ENCODE measurements at places on chromosomes 4 and X.

DNA sequence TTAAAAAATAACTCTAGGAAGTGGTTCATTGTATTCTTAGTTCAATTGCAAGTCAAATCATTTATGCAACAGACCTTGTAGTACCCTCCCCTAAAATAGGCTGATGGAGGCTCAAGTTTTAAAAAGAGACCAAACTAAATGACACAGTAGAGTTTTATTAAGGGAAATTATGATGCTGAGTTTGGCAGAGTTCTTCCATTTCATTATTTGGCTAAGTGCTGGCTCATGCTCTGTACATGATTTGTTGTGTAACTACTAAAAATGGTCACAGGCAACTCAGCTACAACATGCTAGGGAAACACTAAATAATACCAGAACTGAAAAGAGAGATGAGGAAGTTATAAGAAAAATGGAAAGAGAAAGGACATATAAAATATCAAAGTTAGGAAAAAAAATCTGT, 96.1 kb upstream of the TFDP3 start:
- no peak for DNase-seq

GRCh38 chrX:39841604-39842003, 256.2 kb downstream of the BCOR start:
- no peak for DNase-seq

DNA sequence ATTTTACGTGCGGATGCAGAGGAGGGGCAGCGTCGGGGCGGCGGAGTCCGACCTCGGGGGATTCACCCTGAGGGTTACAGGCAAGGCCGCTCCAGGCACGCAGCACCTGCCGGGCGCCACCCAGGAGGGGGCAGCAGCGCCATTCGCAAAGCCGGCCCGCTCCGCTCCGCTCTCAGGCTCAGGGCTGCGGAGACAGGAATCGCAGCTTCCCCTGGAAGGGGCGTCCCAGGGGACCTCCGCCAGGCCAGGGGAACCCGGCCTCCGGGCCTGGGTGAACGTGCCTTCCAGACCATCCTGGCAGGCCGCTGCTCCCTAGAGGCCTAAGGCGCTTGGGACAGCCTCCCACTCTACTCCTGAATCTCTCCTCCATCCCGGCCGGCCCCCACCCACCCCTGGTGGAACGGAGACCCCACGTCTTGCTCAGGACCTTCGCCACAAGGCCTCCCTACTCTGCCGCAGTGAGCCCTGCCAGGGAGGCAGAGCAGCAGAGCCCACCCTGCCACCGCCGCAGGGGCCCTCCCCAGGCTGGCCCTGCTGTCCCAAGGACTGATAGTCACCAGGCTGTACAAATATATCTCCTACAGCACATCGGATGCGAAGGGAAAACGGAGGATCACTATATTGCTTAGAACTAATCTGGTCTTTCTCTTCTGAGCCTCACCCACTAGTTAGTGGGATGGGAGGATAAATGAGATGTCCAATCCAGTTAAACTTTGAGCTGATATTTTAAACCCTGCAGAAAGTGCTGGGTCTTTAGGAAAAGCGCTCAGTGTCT, 115.0 kb downstream of the SMIM20 start:
- DNase-seq: peak; percentile 25

GRCh38 chr4:76200771-76201231, 12.8 kb downstream of the SCARB2 start:
- no peak for DNase-seq

DNA sequence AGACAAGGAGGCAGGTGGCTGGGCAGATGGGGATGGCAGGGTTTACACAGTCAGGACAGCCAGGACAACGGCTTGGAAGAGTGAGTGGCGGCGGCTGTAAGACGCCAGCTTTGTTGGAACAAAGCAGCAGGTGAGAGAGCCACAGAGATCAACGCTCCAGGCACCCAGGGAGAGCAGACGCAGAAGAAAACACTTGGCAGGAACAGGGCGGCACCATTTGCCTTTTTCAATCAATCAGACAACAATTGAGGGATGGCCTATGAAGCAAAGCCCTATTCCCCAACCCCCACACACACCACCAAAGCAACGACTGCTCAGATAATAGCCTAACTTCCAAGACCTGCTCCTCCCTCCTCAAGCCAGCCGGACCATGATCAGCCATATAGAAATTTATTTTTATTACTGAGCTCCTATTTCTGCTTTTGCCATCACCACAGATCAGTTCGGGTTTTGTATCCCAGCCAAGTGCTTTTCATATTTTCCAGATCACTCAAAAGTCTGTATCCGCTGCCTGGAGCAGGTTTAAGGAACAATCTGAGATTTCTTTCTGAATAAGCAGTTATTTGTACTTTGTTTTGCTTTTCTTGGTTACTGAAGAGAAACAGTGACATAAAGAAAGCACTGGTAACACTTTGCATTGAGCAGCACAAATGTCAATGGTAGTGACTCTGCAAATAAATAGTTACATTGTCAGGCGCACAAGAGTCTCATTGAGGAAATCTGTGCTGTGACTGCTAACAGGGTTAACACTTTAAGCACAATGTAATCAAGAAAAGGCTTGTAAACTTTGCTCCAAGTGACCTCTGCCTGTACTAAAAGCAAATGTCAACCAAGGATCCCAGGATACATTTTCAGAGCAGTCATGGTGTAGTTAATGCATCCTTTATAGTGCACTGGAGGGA, 81.8 kb upstream of the RBPJ start:
- no peak for DNase-seq

GRCh38 chr4:175215208-175215607, 297.1 kb downstream of the ADAM29 start:
- no peak for DNase-seq

GRCh38 chr4:21768349-21769310, 179.9 kb downstream of the KCNIP4 start:
- DNase-seq: no peak

DNA sequence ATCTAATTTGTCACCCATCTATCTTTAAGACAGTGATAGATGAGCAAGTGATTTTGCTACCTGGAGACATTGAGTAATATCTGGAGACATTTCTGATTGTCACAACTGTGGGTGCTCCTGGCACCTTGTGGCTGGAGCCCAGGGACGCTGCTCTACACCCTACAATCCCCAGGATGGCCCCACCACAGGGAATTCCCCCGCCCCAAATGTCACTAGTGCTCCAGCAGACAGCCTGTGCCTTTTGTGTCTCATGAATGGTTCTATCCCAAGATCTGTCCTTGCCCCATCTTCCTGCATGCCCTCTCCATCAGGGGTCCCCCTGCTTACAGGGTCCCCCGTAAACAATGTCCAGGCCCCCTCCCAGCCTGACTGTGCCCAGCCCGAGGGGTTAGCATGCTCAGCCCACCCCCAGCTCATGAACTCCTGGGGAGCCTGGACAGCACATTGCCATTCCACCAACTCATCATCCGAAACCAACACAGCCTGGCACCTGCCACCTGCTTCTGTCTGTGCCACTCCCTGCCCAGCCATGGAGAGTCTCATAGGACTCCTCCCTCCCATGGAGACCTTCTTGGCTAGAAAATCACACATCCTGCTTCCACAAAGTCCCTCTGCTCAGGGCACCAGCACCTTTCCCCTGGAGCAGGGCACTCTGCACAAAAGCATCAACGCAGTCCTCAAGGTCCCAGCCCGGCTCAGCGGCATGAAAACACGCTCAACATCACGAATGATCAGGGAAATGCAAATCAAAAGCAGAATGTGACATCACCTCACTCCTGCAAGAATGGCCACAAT, 5.7 kb downstream of the P2RY8 start:
- DNase-seq: no peak

GRCh38 chr4:38904090-38904666, 36.6 kb downstream of the FAM114A1 start:
- DNase-seq: no peak

GRCh38 chrX:13252726-13253125, 67.1 kb downstream of the ATXN3L start:
- no peak for DNase-seq

GRCh38 chr4:17561195-17561909, 15.6 kb upstream of the LAP3 start:
- no peak for DNase-seq

DNA sequence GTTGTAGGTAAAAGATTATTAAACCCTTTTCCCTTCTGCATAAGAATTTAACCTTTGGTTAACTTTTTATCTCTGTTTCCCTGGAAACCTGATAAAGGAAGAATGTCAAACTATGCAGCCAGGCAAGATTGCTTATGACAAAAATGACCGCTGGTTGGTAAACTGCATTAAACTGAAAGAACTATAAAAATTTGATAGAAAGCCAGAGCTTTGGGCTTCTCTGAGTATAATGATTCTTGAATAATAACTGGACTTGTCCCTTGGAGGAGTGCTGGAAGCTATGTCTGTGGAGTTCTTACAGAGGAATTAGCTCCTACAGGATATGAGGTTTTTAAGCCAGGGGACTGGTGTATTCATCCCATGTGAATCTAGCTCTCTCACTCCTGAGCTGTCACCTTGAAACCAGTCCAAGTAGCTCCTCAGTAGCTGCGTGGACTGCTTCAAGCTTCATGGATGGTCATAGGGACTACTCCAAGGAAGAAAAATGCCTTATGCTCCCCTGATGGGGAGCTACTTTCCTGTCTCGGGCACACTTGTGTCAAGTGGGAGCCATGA, 52.0 kb downstream of the RASL11B start:
- no peak for DNase-seq

DNA sequence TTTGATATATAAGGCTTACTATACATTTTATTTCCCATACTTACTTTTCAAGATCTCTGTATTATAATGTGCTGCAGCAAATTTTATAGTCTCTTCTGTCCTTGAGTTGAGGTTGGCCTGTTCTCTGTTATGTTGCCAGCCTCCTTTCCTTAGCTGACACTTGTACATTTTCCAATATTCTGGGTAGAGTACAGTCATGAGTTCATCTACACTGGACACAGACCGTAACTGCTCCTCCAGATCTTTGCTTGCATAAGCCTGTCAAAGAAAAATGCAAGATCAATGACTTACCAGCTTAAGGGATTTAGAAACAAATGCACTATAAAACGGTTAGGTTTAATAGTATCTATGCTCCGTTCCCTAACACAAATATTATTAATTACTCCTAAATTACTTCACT, 63.2 kb downstream of the VEGFC start:
- DNase-seq: no peak

Measured in stimulated activated CD8-positive, alpha-beta memory T cell treated with anti-CD3 and anti-CD28 coated beads, Interleukin-4, amount 100 ng/mL, for 1 hour (primary cell).